ENCODE measurements at places on chromosomes 5 and 9.
A peak's percentile ranks its signal among the peaks of the same experiment; 100 is the strongest.

- no peak for DNase-seq
Observed at GRCh38 chr5:84364043-84364442, 20.6 kb downstream of the EDIL3 start.

DNA sequence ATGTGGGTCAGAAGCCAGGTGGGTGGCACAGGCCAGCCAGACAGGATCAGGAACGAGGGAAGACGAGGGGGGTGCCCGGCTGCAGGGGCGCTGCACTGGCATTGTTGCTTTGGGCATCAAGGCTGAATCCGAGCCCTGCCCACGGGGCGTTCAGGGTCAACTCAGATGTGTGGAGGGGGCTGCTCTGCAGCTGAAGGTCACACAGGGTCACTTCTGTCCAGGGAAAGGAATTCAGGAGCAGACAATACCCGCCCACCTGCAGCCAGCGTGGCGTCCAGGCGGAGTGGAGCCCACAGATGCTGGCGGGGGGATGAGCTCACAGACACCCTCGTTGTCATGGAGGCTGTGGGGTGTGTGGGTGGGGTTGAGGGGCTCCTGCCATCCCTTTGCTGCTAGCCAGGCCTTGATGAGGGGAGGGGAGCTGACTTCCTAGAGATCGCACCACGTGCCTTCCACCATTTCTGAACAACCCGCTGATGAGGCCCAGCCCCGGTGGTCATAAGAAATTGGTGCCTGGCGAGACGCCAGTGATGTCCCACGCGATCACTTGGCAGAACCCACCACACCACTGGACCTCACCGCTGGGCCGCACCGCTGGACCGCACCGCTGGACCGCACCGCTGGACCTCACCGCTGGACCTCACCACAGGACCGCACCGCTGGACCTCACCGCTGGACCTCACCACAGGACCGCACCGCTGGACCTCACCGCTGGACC, 31.2 kb downstream of the MRPL36 start:
- DNase-seq, result no peak

GRCh38 chr9:37575511-37575914, 667 bp downstream of the FBXO10 start:
- DNase-seq, result no peak

DNA sequence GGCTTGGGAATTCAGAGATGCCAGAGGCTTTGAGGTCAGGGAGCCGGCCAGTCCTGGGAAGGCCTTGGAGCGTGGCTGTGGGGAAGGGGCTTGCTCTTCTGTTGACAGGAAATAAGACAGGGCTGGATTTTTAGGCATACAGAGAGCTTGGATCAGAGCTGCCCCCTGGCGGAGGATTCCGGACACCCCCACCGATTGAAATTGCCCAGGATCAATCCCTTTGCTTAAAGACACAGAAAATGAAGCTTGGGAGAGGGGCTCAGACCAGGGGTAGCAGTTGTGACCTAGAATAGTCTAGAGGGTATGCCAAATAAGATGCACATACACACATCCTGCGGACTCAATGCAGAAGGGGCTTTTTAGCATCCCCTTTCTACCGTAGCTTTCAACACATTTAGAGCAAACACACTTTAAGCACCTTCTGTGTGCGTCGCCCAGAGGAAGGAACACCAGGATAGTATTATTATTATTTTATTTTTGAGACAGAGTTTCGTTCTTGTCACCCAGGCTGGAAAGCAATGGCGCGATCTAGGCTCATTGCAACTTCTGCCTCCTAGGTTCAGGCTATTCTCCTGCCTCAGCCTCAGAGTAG, 1.7 kb upstream of the NTMT1 start:
- DNase-seq, result peak; percentile 54

GRCh38 chr5:171415115-171415730, 4.2 kb upstream of the FGF18 start:
- no peak for DNase-seq

- no peak for DNase-seq
Observed at GRCh38 chr5:160488394-160489325, 67.0 kb downstream of the PTTG1 start.

GRCh38 chr5:135432113-135432512, 15.0 kb downstream of the DCANP1 start:
- no peak for DNase-seq

GRCh38 chr9:101047848-101048397, 19.4 kb downstream of the PLPPR1 start:
- no peak for DNase-seq
